ENCODE measurements at places on chromosomes 7 and 10. TPM values are rescaled to one million over a fixed set of nuclear protein-coding genes. Genes with fewer than 3 reads are reported as not detected.

DNA sequence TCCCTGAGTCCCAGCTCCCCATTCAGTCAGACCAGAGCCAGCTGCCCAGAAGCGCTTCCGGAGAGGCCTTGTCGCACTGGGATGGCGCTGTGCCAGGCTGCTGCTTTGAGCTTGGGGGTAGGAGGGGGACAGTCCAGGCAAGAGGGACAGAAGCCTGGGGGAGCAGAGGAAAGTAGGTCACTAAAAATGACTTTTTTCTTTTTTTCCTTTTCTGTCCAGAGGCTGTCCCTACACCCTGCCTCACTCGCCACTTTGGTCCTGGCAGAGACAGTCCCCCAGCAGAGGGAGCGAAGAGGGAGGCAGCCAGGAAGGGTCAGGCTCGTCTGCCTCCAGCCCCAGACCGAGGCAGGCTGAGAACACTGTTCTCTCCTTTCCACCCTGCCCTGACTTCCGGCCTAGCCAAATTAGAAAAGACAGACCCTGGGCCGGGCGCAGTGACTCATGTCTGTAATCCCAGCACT, 15.8 kb upstream of the TRIM8 start:
- H3K27me3 ChIP-seq = no peaks in the 10 kb centered on the region
- H3K36me3 ChIP-seq = no peaks in the 10 kb centered on the region
- no peak overlapping the region for H3K4me3 ChIP-seq
- no peak for DNase-seq
- H3K4me1 ChIP-seq = peaks cover 61% of the 10 kb centered on the region

DNA sequence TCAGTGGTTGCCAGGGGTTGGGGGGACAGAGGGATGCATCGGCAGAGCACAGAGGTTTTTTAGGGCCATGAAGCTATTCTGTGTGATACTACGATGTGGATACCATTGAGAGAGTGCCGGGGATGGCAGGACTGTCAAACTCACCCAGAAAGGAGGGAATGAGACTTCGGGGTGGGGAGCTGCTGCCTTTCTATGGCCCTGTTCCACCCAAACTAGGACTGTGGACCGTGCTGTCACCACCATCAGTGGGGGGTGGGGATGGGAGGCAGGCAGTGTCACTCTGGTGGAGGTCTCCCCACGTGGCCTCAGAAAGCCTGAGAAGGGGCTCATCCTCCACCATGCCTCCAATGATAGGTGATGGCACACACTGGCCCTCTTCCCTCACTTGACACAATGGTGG, 146.2 kb downstream of the PTPN20 start:
- no peak overlapping the region for H3K4me3 ChIP-seq
- peak; percentile 67 for DNase-seq

The NFE2L3 gene
- 5.2 TPM for total RNA-seq

The PDE1C gene
- total RNA-seq = 19.2 TPM

- no peaks in the 10 kb centered on the region for H3K27me3 ChIP-seq
- DNase-seq = no peak
- no peaks in the 10 kb centered on the region for H3K36me3 ChIP-seq
- H3K4me1 ChIP-seq = peaks cover 46% of the 10 kb centered on the region
These were observed 6.5 kb upstream of the C10orf105 start for GRCh38 chr10:71725998-71726579.

- no peak overlapping the region for H3K27ac ChIP-seq
- no peaks in the 10 kb centered on the region for H3K4me1 ChIP-seq
- no peak for DNase-seq
- H3K36me3 ChIP-seq = no peaks in the 10 kb centered on the region
- H3K4me3 ChIP-seq = no peak overlapping the region
- no peaks in the 10 kb centered on the region for H3K27me3 ChIP-seq
These were observed 165.7 kb downstream of the SORCS3 start for GRCh38 chr10:104806801-104807200.

DNA sequence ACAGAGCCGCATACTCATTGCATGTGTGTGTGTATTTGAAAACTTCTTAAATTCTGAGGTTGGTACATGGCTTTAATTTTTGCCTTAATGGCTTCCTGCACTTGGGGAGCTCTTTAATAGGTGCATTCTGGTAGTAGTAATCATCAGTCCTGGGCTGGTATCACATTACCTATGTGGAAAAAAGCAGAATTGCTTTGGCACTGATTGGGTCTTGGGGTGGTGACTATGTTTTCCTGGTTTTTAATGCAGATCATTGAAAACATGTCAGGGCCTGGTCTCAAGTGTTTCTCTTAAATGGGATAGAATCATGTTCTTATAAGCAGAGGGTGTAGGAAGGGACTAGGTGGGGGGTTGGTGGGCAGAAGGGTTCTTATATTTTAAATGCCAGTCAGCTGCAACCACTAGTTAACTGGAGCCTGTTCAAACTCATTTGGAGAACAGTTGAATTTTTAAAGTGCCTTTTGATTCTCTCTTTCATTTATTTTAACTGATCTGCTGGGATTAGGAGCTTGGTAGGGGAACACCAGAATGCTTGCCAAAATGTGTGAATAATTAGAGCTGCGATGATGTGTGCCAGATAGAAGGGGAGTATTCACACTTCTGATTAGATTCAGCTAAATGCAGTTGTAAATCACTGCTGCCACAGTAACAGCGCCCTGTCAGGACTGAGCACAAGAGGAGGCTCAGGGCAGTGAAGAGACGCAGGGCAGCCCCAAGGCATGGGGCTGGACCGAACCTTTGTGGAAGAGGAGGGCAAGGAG, 633.5 kb upstream of the GALNT17 start:
- DNase-seq = no peak
- no peaks in the 10 kb centered on the region for H3K36me3 ChIP-seq
- no peak overlapping the region for H3K27ac ChIP-seq

DNA sequence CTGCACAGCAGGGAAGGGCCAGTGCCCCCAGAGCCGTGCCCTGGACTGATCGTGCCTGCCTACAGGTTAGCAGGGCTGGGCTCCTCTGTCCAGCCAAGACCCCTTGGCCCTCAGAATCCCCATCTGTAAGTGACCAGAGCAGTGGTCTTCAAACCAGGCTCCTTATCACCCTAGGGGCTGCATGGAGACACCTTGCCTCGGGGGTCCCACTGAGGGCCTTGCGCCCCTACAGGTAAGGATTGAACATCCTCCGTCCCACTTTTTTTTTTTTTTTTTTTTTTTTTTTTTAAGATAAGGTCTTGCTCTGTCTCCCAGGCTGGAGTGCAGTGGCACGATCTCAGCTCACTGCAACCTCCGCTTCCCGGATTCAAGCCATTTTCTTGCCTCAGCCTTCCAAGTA, 32.6 kb upstream of the RADIL start:
- no peaks in the 10 kb centered on the region for H3K27me3 ChIP-seq
- no peak for DNase-seq
- H3K4me1 ChIP-seq = no peaks in the 10 kb centered on the region
- no peak overlapping the region for H3K27ac ChIP-seq
- H3K4me3 ChIP-seq = no peak overlapping the region

DNA sequence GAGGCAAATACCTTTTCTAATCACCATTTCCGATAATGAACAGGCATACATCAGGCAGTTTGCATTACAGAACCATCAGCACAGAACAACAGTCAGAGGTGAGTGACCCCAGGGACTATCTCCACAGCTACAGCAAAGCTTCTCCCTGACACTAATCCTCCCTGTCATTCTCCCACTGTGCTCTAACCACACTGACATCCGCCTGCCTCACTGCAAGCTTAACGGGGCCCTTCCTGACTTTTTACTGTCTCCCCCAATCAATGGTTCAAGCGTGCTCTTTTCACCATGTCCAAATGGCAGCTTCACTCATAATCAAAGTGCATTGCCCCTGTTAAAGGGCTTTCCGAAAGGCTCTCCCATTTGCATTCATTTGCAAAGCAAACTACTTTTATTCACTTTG, 196.3 kb downstream of the DNAJC1 start:
- H3K4me1 ChIP-seq = peaks cover 5% of the 10 kb centered on the region
- no peak overlapping the region for H3K4me3 ChIP-seq
- no peaks in the 10 kb centered on the region for H3K27me3 ChIP-seq
- no peak overlapping the region for H3K27ac ChIP-seq
- H3K36me3 ChIP-seq = no peaks in the 10 kb centered on the region
- no peak for DNase-seq

DNA sequence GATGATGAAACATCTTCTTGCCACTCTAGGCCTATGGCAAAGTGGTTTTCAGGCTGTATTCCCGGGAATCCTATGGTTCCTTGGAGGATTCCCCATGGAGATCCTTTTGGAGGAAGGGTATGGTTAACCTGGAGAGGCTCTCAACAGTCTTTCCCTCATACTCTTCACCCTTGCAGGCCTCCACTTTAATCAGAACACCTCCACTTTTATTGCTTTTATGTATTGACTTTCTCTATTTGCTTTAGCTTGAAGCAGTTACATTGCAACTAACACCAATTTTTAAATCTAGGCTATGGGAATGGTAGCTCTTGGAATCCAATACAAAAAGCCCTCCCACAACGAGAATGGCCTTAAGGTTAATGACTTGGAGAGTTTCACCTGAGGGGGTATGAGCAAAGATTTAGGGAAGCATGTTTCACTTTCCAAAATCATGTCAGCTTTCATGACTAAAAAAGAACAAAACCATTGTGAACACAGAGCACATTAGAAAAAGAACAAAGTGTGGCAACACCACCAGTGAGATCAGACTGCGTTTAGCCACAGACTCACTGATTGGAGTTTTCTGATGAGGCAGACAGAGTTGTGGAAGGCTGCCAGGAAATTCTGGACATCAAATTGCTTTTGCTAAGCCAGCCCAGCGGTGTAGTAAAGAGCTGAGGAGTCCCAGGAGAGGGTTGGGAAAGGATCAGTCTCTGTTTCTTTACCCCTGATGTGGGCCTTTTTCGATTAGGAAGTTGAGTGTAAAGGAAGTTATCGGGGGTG, 130.4 kb upstream of the BMPER start:
- H3K36me3 ChIP-seq = no peaks in the 10 kb centered on the region
- no peaks in the 10 kb centered on the region for H3K4me1 ChIP-seq
- no peak overlapping the region for H3K4me3 ChIP-seq
- H3K27me3 ChIP-seq = no peaks in the 10 kb centered on the region
- H3K27ac ChIP-seq = no peak overlapping the region
- DNase-seq = no peak

- H3K4me3 ChIP-seq = no peak overlapping the region
- H3K36me3 ChIP-seq = no peaks in the 10 kb centered on the region
- no peak overlapping the region for H3K27ac ChIP-seq
- no peaks in the 10 kb centered on the region for H3K27me3 ChIP-seq
- H3K4me1 ChIP-seq = no peaks in the 10 kb centered on the region
These were observed 17.8 kb upstream of the SLC18A2 start for GRCh38 chr10:117222976-117223692.

DNA sequence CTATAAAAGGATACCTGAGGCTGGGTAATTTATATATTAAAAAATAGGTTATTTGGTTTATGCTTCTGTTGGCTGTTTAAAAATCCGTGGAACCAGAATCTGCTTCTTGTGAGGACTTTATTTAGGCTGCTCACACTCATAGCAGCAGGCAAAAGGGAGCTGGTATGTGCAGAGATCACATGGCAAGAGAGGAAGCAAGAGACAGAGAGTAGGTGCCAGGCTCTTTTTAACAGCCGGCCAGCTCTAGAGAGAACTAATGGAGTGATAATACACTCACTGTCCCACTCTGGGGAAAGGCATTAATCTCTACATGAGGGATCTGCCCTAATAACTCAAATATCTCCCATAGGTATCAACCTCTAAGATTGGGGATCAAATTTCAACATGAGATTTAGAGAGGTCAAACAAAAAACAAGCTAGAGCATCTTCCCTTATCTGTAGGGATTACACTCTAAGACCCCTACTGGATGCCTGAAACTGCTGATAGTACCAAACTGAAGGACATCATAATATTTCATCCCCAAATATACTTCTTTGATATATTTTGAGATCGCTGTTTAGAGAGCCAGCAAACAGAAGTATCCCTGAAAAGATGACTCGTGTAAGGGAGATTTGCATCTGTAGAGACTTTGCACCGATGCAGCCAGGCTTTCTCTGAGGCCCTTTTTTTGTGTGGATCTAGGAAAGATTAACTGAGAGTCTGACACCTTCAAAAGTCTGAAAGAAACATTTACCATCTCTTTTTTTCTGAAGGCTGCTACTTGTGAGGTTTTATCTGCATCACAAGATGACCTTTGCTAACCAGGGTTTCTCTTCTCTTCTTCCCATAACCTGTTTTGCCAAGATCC, 717.0 kb upstream of the MBL2 start:
- no peak overlapping the region for H3K27ac ChIP-seq
- H3K27me3 ChIP-seq = no peaks in the 10 kb centered on the region
- no peaks in the 10 kb centered on the region for H3K4me1 ChIP-seq
- no peaks in the 10 kb centered on the region for H3K36me3 ChIP-seq
- H3K4me3 ChIP-seq = no peak overlapping the region

GRCh38 chr10:33733058-33733457, 398.6 kb upstream of the NRP1 start:
- H3K36me3 ChIP-seq = no peaks in the 10 kb centered on the region
- H3K27me3 ChIP-seq = no peaks in the 10 kb centered on the region
- no peak overlapping the region for H3K4me3 ChIP-seq
- no peaks in the 10 kb centered on the region for H3K4me1 ChIP-seq
- DNase-seq = no peak

The ZDHHC16 gene
- total RNA-seq = 27.3 TPM

GRCh38 chr10:80530251-80530650, 7.5 kb upstream of the SH2D4B start:
- no peak for DNase-seq
- H3K4me3 ChIP-seq = no peak overlapping the region
- no peak overlapping the region for H3K27ac ChIP-seq
- no peaks in the 10 kb centered on the region for H3K36me3 ChIP-seq
- no peaks in the 10 kb centered on the region for H3K27me3 ChIP-seq

DNA sequence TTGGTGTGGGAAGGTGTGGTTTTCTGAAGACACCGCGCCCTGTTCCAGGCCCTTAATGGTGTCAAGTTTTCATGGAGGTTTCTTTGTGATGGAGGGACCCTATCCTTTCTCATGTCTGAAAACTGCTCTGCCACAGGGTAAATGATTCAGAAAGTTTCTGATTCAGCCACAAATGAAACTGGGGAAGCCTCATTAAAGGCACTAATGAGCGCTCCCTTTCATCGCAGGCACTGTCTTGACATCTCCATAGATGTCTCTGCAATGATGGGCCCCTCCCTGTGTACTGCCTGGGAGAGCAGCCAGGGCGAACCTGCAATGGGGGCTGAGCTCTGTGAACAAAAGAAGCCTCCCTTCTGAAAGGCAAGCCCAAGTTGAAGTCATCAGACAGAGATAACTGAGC, 355.3 kb downstream of the PRPF18 start:
- no peak for DNase-seq
- H3K4me1 ChIP-seq = peaks cover 23% of the 10 kb centered on the region
- no peaks in the 10 kb centered on the region for H3K36me3 ChIP-seq

GRCh38 chr7:151775547-151776443, 101.1 kb downstream of the PRKAG2 start:
- no peak for DNase-seq
- H3K36me3 ChIP-seq = no peaks in the 10 kb centered on the region
- no peak overlapping the region for H3K4me3 ChIP-seq
- no peaks in the 10 kb centered on the region for H3K4me1 ChIP-seq
- H3K27ac ChIP-seq = no peak overlapping the region
- no peaks in the 10 kb centered on the region for H3K27me3 ChIP-seq

The ZNF853 gene
- total RNA-seq = 14.0 TPM

GRCh38 chr10:113704637-113705343, 25.1 kb downstream of the CASP7 start:
- no peak overlapping the region for H3K4me3 ChIP-seq
- no peaks in the 10 kb centered on the region for H3K27me3 ChIP-seq
- no peaks in the 10 kb centered on the region for H3K36me3 ChIP-seq

GRCh38 chr7:150404172-150404804, 25.2 kb downstream of the ZNF775 start:
- no peak for DNase-seq
- H3K27me3 ChIP-seq = no peaks in the 10 kb centered on the region
- H3K4me3 ChIP-seq = peak overlapping the region; percentile 70
- H3K4me1 ChIP-seq = peaks cover 25% of the 10 kb centered on the region
- H3K36me3 ChIP-seq = no peaks in the 10 kb centered on the region

GRCh38 chr7:29017713-29018112, 59.6 kb upstream of the TRIL start:
- no peaks in the 10 kb centered on the region for H3K27me3 ChIP-seq
- no peak for DNase-seq
- H3K36me3 ChIP-seq = no peaks in the 10 kb centered on the region
- H3K27ac ChIP-seq = no peak overlapping the region
- peaks cover 7% of the 10 kb centered on the region for H3K4me1 ChIP-seq

Data from vagina (tissue), 2 donors.